Neural progenitor cell (in vitro differentiated cells): ENCODE measurements at places on chromosomes 4 and X.

DNA sequence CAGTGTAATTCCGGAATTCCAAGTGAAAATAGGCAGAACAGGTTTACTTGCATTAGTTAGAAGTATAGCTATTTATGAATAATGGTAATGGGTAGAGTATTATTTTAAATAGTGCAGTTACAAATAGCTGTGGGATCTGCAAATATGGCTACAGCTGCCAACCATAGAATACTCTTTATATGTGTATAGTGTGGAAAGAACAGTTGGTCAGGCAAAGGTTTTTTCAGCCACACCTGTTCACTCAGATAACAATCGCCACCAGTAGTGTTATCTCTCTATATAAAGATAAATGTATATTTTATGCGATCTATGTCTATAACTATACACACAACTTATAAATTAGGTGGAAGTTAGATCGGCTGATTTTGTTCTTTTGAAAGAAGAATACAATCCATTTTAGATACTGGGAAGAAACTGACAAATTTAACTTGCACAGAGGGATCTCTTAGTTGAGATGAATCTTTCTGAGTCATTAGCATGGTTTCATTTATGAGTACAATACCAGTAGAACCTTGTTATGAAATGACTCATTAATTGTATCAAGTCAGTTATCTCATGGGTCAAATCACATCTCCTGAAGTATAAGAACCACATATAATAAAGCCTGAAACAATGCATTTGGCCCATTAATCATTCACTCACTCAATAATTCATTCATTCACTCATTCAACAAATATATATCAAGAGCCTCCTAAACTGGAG, 100.9 kb upstream of the NR3C2 start:
- DNase-seq = no peak

DNA sequence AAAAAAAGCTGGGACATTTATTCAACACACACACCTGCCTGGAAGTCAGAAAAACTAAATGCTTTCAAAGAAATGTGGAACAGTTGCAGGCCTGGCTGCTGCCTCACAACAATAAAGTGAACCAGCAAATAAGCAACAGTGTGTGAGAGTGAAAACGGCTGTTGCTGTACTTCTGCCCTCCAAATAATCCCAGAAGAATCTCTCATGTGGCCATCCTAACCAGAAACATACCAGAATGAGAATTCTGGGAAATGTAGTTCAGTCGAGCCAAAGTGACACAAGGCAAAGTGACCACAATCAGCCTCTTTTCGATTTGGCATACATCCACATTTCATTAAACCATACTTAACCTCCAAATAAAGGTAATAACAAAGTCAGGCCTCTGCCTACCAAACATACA, 204.5 kb downstream of the SLC7A11 start:
- DNase-seq = no peak

GRCh38 chr4:8080754-8081065, 77.9 kb downstream of the ABLIM2 start:
- DNase-seq = no peak

- DNase-seq = no peak
These were observed 590.7 kb upstream of the PITX2 start for GRCh38 chr4:111213531-111213930.

- no peak for DNase-seq
These were observed 61.3 kb upstream of the PTPN13 start for GRCh38 chr4:86532851-86533250.

DNA sequence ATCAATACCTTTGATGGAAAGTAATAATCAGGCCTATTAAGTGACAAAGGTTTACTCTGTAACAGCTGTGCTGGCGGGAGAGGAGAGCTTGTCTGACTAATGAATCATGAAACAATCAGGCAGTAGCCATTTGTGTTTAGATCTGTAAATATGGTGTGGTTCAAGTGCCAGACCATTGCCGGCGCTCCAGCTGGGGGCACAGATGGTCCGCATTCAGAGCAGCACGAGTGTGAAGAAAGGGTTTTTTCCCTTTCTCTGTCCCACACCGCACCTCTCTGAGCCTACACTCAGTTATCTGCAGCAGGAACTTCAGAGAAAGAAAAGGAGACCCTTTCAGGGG, 111.3 kb upstream of the PAQR3 start:
- DNase-seq = no peak

GRCh38 chrX:107721318-107721717, 54.3 kb downstream of the TSC22D3 start:
- no peak for DNase-seq
